ENCODE measurements at places on chromosomes 6 and 20.

DNA sequence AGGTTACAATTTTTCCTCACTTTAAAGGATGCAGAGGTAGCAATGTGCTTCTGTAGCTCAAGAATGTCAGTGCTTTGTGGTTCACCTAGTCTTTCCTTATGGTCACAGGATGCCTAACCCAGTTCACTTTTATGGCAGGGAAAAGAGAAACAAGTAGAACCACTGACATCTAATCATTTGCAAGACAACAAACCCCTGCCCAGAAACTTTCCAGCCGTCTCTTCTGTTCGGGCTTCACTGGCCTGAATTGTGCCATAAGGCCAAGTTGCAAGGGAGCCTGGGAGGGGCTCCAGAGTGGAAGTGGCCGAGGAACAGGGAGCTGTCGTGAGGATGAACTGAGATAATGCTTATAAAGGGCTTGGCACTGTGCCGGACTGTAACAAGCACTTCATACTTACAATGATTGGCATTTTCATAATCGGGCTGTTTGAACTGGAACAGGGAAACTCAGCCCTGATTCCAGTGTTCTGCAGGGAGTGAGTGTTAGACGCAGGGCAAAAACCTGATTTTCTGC is 212.6 kb downstream of the BCAS1 start:
- DNase-seq: no peak

DNA sequence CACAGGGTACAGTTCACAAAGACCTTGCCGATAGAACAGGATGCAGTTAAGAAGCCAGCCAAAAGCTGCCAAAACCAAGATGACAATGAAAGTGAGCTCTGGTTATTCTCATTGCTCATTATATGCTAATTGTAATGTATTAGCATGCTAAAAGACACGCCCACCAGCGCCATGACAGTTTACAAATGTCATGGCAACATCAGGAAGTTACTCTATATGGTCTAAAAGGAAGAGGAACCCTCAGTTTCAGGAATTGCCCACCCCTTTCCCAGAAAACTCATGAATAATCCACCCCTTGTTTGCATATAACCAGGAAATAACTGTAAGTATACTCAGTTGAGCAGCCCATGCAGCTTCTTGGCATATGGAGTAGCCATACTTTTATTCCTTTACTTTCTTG is 748.7 kb downstream of the QKI start:
- no peak for DNase-seq

GRCh38 chr20:61662968-61663331 is 402.7 kb downstream of the TAF4 start:
- no peak for DNase-seq

GRCh38 chr20:9298906-9299305 is 215.5 kb upstream of the LAMP5 start:
- DNase-seq: no peak

DNA sequence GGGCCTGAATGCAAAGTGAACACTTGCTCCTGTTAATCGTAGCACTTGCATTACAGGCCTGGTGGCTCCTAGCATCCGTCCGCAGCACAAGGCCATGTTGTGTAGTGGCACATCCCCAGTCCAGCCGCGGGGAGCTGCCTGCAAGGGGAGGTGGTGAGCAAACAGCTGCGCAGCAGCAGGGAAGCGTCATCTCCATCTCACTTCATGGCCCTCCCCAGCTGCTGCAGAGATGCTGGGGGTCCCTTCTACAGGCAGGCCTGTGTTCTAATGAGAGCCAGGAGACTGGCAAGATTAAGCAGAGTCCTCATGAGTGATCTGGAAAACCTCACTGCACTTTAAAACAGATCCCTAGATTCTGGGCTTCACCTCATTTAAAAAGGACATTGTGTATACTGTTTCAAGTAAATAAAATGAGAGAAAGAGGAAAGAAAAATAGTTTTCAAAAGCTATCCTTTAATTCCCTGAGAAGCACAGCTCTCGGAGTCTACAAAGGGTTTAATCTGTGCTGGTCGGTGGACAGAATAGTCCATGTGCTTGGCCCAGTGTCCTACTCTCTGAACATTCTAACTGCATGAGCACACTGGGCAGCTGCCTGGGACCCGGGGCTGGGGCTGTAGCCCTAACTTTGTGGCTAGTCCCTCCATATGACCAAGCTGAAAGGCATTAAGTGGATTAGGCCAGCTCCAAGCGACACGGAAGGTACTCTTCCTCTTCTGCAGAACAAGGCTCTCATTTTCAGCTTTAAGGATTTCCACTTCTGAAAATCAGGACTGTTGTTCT is 125.8 kb downstream of the LY86 start:
- DNase-seq: no peak

DNA sequence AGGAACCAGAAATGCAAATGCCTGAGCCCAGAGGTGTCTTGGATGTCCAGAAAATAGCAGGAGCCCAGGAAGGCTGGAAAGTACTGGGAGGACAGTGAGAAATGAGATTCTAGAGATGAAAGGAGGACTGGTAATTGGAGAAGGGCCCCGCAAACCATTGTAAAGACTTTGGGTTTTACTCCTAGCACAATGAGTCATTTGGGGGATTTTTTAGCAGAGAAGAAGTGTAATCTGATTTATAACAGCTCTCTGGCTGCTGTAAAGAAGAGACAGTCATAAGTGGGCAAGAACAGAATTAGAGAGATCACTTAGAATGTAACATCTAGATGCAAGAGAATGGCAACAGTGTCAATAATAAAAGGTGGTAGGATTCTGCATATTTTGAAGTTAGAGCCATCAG is 40.2 kb downstream of the SLC35F1 start:
- no peak for DNase-seq

Data from activated naive CD8-positive, alpha-beta T cell treated with anti-CD3 and anti-CD28 coated beads, Interleukin-2, amount 50 U/mL, for 16 hours (primary cell).